ENCODE measurements at places on chromosomes 2 and 18.

DNA sequence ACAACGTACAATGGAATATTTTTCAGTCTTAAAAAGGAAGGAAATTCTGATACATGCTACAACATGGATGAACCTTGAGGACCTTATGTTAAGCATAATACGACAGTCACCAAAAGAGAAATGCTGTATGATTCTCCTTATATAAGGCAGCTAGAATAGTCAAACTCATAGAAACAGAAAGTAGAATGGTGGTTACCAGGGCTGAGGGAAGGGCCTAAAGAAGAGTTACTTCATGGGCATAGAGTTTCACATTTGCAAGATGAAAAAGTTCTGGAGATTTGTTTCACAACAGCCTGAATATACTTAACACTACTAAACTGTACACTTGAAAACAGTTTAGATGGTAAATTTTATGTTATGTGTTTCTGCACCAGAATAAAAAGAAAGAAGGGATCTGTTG lies 113.3 kb downstream of the GALNT1 start:
- DNase-seq, result no peak

GRCh38 chr2:54668711-54669110 lies 54.8 kb upstream of the EML6 start:
- DNase-seq, result no peak

GRCh38 chr2:63743982-63744966 lies 97.4 kb upstream of the UGP2 start:
- no peak for DNase-seq

GRCh38 chr2:168116448-168116847 lies 130.9 kb downstream of the STK39 start:
- no peak for DNase-seq

DNA sequence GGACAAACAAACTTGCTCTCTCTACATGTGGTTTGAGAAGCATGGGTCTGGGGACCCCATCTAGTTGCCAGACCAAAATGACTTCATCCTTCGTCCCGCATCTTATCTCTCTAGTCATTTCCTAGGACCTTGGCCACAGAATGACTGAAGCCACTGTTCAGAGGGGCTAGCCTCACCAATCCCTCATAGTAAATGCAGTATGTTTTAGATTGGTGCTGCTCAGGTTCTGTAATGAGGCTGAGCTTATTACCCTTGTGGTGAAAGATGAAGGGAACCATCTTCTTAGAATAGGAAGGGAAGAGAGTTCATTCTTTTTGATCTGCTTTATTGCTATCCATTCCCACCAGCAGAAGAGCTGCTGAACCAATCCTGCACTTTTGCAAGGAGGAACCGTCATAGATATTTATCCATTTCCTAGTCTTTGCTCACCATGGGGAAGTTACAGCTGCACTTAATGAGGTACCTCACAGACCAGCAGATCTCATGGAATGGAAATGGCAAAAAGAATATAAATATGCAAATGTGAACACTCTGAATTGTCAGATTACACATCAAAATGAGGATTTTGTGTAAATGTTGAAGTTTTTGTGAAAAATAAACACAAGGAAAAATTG lies 436.7 kb downstream of the LPIN1 start:
- DNase-seq, result no peak

- DNase-seq, result no peak
These were observed 62.1 kb downstream of the GBX2 start for GRCh38 chr2:236105955-236106607.

GRCh38 chr2:194672994-194673393 lies 984.0 kb upstream of the SLC39A10 start:
- no peak for DNase-seq

DNA sequence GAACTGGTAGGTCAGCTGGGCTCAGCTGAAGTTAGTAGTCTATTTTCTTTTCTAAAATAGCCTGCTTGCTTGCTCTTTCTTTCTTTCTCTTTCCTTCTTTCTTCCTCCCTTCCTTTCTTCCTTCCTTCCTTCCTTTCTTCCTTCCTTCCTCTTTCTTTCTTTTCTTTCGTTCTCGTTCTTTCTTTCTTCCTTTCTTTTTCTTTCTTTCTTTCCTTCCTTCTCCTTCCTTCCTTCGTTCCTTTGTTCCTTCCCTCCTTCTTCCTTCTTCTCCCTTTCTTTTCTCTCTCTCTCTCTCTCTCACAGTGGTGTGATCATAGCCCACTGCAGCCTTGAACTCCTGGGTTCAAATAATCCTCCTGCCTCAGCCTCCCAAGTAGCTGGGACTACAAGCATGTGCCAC lies 29.2 kb upstream of the KDM3A start:
- DNase-seq, result no peak

DNA sequence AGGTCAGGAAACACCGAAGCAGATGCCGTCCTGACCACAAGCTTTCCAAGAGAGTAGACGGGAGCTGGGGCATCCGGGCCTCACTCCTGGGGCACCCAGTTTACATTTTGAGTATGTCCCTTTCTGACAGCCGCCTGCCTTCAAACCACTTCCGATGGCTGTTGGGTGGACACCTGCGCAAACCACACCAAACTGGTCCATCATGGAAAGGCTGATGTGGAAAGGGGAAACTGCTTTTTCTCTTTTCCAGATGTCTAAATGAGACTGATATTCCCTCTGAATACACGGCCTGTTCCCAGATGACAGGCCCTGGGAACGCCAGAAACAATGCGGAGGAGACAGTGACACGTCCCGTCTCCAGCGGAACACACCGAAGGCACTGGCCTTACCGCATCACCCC lies 290.0 kb upstream of the SALL3 start:
- no peak for DNase-seq

- no peak for DNase-seq
These were observed 11.6 kb upstream of the HNMT start for GRCh38 chr2:137952586-137953129.

Measured in cardiac muscle cell (in vitro differentiated cells and primary cell).